ENCODE measurements at places on chromosomes 12 and 14.

- DNase-seq = peak; percentile 65
Observed at GRCh38 chr12:93889516-93890212, 212.5 kb downstream of the CRADD start.

GRCh38 chr12:51393676-51394545 is 2.7 kb upstream of the GALNT6 start:
- peak; percentile 97 for DNase-seq

DNA sequence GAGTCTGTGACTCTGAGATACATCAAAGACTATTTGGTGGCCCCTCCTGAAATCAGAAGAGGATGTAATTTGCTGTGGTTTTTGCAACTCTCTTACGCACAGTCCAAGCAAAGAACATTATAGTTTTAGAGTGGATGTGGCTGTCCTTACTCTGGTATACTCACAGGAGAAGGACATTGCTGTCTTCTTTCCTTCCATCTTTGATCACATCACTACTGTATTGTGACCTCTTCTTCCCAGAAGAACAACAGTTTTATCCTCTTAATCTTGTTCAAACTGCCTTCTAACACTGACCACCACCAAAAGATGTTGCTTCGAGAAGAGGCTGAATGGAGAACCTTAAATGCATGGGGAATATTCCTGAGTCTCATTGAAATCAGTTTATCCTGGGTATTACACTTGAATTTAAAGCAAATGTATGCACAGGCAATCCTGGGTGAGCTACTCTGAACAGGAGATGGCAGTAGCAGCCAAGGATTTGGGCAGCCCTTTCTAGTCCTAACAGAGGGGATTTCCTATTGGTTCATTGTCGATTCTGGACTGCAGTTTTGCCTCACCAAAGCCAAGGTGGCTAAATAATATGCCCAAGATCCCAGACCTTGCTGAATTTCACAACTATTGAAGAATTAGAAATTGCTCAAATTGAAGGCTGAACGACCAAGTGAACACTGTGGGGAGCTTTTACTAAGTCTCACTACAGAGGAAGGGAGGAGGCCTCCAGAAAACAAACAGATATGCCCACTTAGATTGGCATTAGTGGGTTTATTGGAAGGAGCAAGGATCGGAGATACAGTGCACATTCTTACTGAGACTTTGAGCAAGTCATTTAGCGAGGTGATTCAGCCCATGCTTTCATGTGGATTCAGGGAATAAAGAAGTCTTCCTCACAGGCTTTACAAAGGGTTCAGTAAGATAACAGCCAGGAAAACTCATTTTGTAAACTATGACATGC is 282.8 kb downstream of the PAWR start:
- DNase-seq = no peak

GRCh38 chr12:2454601-2455177 is 340.1 kb upstream of the FKBP4 start:
- DNase-seq = peak; percentile 65

GRCh38 chr12:9064815-9065606 is 50.7 kb downstream of the A2M start:
- peak; percentile 63 for DNase-seq

DNA sequence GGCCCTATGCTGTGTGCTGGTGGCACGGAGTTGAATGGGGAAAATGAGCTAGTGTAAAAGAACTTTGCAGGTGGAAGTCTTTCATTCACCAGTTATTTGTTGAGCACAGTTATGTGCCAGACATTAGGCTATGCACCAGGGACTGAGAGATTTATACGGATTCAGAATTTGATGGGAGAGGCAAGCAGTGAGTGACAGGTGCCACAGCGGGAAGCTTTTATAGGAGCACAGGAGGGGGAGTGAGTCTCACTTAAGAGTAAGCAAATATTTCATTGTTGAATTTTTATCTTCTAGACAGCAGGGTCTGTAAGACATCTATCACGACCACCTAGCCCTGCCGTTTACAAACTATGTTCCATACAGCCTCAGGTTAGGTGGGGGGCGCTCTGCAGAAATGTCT is 320.6 kb downstream of the SNAPC1 start:
- DNase-seq = no peak

DNA sequence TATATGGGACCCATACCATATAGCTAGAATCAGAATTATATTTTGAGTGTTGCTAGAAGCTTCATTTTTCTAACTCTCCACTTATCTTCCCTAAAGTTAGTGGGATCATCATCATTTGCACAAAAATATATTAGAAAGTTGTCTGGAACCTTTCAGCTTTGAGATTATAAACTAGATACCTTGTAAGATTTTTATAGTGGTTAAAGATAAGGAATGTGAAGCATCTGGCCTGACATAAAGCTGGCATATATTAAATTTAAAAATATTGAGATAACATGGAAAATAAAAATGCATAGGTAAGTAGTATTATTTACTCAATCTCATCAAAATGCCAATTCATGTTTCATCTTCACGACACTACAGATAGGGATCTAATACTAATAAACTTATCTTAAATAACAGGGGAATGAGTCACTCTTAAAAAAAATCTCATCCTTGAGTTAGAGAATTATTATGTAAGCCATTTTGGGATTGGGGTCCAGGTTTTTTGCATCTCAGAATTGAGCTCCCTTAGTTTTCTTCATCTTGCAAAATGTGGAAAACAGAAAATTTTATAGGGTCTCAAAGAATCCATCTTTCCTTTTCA is 318.5 kb downstream of the KCNC2 start:
- no peak for DNase-seq

DNA sequence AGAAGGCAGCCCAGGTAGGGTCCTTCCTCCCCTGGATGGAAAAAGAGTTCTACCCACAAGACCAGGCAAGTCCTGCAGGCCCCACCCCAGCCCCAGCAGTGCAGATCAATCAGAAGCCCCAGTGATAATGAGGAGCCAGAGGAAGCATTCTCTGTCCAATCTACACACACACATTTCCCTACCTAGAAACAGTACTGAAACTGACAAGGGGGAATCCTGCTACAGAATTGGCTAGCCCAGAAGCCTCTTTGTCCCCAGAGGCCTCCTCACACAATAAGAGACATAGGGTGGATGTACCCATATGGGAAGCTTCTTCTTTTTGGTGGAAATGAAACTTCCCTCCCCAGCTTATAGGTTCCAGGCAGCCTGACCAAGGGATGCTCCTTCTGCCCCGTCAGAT is 9.9 kb downstream of the FSCB start:
- no peak for DNase-seq

GRCh38 chr12:45289245-45290215 is 73.6 kb downstream of the ANO6 start:
- DNase-seq = no peak

- peak; percentile 51 for DNase-seq
Observed at GRCh38 chr12:46933947-46934346, 108.2 kb upstream of the SLC38A4 start.

- no peak for DNase-seq
Observed at GRCh38 chr12:4152145-4152795, 121.3 kb upstream of the CCND2 start.

Data from suppressor macrophage (primary cell).